ENCODE measurements at places on chromosomes 11 and 22. TPM values are rescaled to one million over a fixed set of nuclear protein-coding genes. Genes with fewer than 3 reads are reported as not detected.

GRCh38 chr11:122786896-122787295 lies 51.4 kb upstream of the CRTAM start:
- no peak for DNase-seq

- DNase-seq, result no peak
Measured at GRCh38 chr11:124749912-124750311, 2.1 kb downstream of the VSIG2 start.

The POU2AF2 gene
- polyA plus RNA-seq, result not detected

DNA sequence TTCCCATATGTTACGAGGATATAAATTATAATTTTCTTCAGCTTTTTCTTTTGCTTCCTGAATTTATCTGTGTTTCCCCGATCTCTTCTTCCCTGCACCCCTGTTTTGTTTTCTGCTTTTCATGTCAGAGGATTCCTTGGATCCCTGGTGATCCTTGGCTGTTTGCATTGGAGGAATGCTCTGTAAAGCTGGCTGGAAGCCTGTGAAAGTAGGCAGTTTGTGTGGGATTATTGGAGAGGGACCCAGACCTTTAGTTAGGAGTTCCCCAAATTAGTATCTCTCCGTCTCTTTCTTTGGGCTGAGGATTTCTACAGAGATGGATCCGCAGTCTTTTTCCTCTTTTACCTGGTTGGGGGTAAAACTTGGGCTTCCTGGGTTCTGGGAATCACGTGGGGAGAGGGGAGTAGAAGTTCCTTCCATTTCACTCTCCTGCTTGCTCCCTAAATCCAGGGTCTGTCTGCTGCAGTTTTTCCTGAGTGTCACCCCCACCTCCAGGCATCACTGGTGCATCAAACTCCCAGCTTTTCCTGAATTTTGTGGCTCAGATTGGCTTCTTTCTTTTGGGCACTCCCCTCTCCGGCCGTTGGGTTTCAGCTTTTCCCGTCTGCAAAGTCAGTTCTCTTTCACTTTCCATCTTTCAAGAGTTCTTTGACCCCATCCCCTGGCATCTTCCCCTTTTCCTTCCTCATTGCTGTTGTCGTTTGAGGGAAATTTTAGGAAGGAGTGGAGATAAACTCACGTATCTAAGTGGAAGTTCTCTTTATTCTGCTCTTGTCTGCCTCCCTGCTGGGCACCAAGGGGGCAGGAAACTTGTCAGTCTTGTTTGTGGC lies 79.1 kb upstream of the ALX4 start:
- no peak for DNase-seq

The BLID gene
- polyA plus RNA-seq, result not detected
